SK-MEL-5 (cell line): ENCODE measurements at places on chromosomes 16 and 17.

DNA sequence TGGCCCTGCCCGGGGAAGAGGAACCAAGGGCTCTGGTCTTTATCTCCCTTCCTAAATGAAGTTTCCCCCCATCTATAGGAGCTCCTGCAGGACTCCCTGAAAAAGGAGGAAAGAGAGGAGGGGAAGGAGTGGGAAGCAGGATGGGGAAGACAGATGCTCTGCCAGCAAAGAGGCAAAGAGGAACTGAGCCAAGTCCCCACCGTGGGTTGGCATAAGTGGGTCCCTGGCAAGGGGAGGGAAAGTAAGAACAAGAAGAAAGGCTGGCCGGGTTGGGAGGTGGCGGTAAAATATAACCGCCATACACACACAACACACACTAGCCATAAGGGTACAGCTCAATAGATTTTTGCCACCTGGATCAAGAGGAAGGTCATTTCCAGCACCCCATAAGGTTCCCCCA, 6.1 kb upstream of the EIF1 start:
- DNase-seq: no peak

GRCh38 chr16:89370081-89370511, 120.3 kb downstream of the ANKRD11 start:
- no peak for DNase-seq

GRCh38 chr17:59365383-59365981, 34.0 kb downstream of the YPEL2 start:
- DNase-seq: no peak

GRCh38 chr17:68794636-68795434, 160.4 kb downstream of the ABCA8 start:
- DNase-seq: peak; percentile 100
